WTC11 (cell line): ENCODE measurements at places on chromosomes 3 and 15.

- peak; percentile 87 for DNase-seq
Observed at GRCh38 chr3:38627956-38628355, 21.5 kb downstream of the SCN5A start.

DNA sequence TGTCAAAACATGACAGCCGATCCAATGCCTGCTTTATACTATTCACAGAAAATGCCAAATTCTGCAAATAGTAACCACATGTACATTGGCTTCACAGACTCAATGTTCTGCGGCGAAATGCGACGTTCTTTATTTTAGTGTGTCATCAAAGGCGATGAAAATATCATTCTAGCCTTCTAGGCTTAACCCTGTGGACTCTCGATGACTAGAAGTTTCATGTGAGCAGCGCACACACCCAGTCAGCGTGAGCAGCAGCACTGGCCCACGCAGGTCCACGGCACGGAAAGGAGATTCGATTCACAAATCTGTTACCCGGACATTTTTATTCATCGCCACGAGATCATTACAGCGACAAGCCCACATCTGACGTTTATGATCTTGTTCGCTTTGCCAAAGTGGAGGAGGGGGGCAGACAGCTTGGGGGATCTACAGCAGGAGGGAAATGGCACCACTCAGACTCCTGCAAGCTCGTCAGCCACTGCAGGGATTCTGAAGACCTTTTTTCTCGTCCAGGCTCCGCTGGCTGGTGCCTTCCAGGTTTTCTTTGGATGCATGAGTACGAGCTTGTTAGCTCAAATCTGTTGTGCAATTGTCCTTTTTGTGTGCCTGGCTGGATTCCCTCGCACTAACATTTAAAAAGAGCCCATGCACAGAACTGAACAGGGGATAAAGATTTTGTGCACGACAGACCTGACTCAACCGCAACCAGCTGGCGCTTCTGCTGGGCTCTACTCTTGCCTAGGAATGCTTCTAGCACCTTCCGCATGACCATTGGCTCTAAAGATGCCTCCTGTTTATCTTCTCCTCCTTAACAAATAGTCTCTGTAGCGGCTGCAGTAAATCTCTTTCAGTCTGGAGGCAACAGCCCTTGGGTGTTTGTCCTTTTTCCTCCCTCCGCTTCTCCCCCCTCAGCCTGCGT lies 938.4 kb downstream of the MCTP2 start:
- DNase-seq, result no peak

- no peak for DNase-seq
Observed at GRCh38 chr3:143693506-143693905, 154.8 kb downstream of the SLC9A9 start.

DNA sequence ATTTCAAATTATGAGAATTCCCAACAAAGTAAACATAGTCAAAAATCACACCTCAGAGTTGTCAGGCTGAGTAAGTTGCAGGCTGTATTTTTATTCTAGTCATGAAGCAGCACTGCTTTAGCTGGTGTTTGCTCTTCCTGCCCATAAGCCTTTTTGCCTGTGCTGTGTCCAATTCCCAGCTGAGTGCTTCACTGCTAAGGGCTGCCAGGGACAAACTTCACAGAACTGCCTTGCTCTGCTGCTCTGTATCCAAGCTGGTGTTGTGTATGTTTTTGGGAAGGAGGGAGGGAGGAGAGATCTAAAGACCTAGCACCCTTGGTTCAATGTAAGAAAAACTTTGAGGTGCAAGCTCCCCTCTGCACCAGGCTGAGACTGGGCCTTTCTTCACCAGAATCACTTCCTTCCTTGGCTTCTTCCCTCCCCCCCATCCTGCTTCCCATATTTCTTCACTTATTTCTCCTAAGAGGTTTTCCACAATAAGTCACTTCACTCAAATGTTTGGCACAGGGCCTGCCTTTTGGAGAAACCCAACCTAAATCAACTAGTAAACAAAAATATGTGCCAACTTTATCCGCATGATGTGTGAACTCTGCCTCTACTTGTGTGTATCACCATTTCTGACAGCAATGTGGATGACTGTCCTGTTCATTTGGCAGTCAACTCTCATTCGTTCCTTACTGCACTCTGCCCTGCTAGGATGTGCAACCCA lies 156.1 kb downstream of the TBL1XR1 start:
- no peak for DNase-seq

GRCh38 chr3:148588291-148588690 lies 109.4 kb upstream of the AGTR1 start:
- no peak for DNase-seq

GRCh38 chr3:127652246-127652995 lies 20.3 kb upstream of the ABTB1 start:
- peak; percentile 70 for DNase-seq

- DNase-seq, result no peak
Observed at GRCh38 chr15:75090388-75090734, 67.0 kb downstream of the PPCDC start.
